ENCODE measurements at places on chromosomes 1 and 21.
A peak's percentile ranks its signal among the peaks of the same experiment; 100 is the strongest.

DNA sequence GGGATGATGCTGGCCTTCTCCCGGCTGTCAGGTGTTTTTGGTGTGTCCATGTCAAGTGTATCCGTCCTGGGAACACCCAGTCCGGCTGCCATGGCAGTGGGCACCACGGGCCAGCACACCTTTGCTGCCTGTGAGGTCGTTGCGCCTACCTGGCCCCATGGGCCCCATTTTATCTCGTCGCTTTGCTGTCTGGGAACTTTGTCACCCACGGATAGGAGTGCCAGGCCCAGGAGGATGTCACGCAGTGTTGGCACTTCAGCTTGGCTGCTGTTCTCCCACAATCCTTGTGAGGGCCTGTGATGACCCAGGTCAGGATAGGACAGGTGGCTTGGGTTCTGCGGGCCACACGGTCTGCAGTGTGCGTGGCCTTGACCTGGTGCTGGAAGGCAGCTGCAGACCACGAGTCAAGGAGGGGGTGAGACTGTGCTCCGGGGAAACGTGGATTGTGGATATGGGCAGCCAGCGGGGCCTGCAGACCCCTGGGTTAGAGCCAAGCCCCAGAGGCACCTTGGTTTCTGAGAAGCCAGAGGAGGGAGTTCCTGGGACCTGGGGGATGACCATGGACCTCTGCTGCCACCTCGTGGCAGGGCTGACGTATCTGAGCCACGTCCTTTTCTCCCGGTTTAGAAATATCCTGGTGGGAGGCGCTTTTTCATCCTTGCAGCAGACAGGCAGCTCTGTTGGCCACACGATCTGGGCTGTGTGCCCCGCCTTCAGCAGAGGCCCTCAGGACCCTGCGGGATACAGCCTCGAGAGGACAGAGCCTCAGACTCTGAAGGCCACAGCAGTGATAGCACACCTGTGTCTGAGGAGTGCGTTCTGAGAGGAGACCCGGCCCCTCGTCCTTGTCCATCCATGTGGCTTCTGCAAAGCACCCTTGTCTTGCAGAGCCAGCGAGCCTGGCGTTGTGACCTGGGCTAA lies 161.1 kb upstream of the COL6A1 start:
- peak; percentile 91 for DNase-seq

- DNase-seq, result no peak
Observed at GRCh38 chr21:35599164-35599563, 461.2 kb downstream of the SETD4 start.

GRCh38 chr1:234914606-234915290 lies 213.9 kb downstream of the TOMM20 start:
- DNase-seq, result no peak

DNA sequence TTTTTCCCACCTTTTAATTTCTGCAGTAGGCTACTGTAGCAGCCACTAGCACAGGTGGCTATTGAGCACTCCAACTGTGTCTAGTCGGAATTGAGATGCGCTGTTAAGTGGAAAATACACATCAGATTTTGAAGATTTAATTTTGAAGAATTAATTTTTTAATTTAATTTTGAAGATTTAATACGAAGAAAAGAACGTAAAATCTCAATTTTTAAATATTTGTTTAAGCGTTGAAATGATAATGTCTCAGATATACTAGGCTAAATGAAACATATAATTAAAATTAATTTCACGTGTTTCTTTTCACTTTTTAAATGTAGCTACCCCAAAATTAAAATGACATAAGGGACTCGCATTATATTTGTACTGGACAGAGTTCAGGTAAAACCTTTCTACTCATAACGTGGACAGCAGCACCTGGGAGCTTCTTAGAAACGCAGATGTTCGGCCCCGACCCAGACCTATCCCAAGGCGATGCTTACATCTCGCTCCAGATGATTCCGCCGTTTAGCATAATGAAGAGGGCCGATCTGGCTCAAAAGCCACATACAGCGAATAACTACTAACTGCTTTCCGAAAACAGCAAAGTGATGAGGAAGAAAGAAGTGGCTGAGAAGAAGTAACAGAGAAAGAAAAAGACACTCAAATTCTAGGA lies 717 bp downstream of the CRYZL1 start:
- DNase-seq, result peak; percentile 40

- DNase-seq, result no peak
Observed at GRCh38 chr1:212166644-212167043, 118.6 kb upstream of the PPP2R5A start.

- no peak for DNase-seq
Observed at GRCh38 chr1:233299450-233299849, 3.9 kb upstream of the PCNX2 start.

GRCh38 chr1:228402641-228403025 lies 4.0 kb downstream of the TRIM11 start:
- no peak for DNase-seq

DNA sequence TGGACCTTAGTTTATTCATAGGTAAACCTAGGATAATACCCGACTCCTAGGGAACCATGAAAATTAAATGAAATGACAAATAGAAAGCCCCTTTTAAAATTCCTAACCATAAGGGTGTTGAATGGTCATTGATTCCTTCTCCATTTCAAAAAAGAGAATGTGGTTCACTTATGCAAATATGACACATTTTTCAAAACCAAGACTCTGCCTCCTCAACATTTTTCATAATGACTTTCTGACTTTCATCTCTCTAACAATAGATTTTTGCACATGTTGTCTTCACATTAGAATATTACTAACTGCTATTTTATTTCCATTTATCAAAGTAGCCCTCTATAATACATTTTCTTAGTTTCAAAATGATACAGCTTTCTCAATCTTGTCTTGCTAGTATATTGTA lies 169.1 kb downstream of the NTNG1 start:
- no peak for DNase-seq

- peak; percentile 42 for DNase-seq
Observed at GRCh38 chr1:56508523-56508983, 70.8 kb downstream of the PLPP3 start.

DNA sequence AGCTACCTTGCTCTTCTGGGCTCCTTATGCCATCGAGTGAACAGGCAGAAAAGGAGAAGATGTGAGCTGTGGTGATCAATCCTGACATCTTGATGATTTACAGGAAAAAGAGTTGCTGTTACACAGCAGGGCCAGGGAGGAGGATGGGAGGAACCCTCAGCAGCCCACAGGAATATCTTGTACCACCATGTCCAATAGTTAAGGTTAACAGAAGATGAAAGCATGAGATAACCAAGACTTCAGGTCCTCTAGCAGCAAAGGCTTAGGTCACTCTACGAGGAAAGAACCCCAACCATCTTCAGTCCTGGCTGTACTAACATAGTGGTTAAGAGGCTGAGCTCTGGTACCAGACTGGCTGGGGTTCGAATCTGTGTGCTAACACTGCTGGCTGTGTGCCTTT lies 12.1 kb upstream of the SELENBP1 start:
- DNase-seq, result no peak

GRCh38 chr1:3000671-3001470 lies 20.4 kb upstream of the ACTRT2 start:
- no peak for DNase-seq

- DNase-seq, result no peak
Observed at GRCh38 chr1:84996846-84997666, at the start of gene MCOLN2. MCOLN2 (minus strand) TSS chr1:84997113; CDS start chr1:84996872, 241 bp downstream.

GRCh38 chr1:204081164-204081790 lies 8.4 kb downstream of the SOX13 start:
- DNase-seq, result peak; percentile 41

- no peak for DNase-seq
Observed at GRCh38 chr1:59928996-59929395, 2.4 kb upstream of the CYP2J2 start.
